ENCODE measurements at places on chromosomes 4 and X. TPM values are rescaled to one million over a fixed set of nuclear protein-coding genes. Genes with fewer than 3 reads are reported as not detected.

DNA sequence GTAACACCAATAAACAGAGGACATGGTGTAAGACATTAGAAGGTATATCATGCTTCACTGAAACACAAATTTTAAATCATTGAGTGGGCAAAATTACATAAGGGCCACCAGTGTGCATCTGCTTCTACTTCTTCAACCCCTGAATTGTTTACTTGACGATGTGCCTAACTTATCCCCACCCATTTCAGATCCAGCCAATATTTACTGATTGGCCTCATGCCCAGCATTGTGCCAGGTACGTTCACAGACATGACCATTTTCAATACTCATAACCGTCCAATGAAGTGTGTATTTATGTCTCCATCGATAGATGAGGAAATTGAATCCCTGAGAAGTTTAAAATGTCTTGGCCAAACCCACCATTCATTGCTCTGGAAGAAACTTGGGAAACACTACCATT is 208.3 kb upstream of the MID1 start:
- no peaks in the 10 kb centered on the region for H3K27me3 ChIP-seq
- H3K4me3 ChIP-seq = no peak overlapping the region
- no peaks in the 10 kb centered on the region for H3K36me3 ChIP-seq

The CDS1 gene
- total RNA-seq = 18.3 TPM

- H3K27ac ChIP-seq = no peak overlapping the region
- no peak for DNase-seq
- no peaks in the 10 kb centered on the region for H3K27me3 ChIP-seq
- H3K4me3 ChIP-seq = no peak overlapping the region
These were observed 287.5 kb downstream of the CAMK2D start for GRCh38 chr4:113474017-113474416.

DNA sequence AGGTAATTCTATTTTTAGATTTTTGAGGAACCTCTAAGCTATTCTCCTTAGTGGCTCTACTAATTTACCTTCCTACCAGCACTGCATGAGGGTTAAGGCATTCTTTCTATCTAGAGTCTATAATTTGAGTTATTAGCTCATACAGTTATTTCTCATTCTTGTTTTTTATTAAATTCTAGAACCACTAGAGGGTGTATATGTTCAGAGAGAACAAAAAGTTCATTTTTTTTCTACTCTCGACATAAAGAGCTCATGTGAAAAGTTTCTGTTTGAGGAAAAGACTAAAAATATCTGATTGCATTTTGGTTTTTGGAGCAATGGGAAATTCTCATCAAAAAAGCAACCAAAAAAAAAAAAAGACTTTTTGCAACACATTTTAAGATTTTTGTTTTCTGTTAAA is 57.0 kb upstream of the LRAT start:
- H3K27ac ChIP-seq = no peak overlapping the region
- no peak overlapping the region for H3K4me3 ChIP-seq
- DNase-seq = no peak
- no peaks in the 10 kb centered on the region for H3K36me3 ChIP-seq
- no peaks in the 10 kb centered on the region for H3K27me3 ChIP-seq

DNA sequence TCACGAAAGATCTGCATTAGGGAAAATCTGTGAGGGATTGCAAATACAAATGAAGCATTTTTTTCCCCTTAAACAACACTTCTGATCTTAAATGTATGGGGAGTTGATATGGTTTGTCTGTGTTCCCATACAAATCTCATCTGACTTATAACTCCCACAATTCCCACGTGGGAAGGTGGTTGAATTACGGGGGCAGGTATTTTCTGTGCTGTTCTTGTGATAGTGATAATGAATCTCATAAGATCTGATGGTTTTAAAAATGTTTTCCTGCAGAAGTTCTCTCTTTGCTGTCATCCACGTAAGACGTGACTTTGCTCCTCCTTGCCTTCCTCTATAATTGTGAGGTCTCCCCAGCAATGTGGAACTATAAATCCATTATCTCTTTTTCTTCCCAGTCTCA is 107.4 kb upstream of the KCNIP4 start:
- no peaks in the 10 kb centered on the region for H3K4me1 ChIP-seq
- H3K36me3 ChIP-seq = 0 out of 2 replicates have a peak, but pooled peaks cover 2% of the 10 kb centered on the region
- H3K4me3 ChIP-seq = no peak overlapping the region
- H3K27ac ChIP-seq = no peak overlapping the region

The SRPX gene
- total RNA-seq = 7.7 TPM

The EREG gene
- total RNA-seq = 0.09 TPM

The MXRA5 gene
- total RNA-seq = 2.8 TPM
